ENCODE measurements at places on chromosomes 4 and X. TPM values are rescaled to one million over a fixed set of nuclear protein-coding genes. Genes with fewer than 3 reads are reported as not detected.

DNA sequence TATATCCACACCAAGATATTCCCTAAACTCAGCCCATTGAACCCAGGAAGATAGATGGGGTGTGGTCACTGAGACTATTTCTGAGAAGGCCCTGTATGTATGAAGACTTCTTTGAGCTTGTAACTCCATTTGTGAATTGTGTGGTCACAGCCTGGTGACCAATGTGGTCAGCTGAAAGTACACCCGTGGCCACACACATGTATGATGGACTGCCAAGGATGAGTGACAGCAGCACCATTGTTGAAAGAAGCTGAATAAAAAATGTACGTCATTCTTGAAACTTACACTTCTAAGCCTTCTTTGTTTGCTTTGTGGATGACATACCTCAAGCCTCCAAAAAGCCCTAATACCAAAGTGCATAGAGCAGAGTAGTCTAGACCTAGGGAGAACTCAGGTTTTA lies 581.4 kb downstream of the RAB28 start:
- no peaks in the 10 kb centered on the region for H3K4me1 ChIP-seq
- no peaks in the 10 kb centered on the region for H3K36me3 ChIP-seq
- H3K27ac ChIP-seq: no peak overlapping the region
- no peak for DNase-seq
- no peak overlapping the region for H3K4me3 ChIP-seq

- no peaks in the 10 kb centered on the region for H3K36me3 ChIP-seq
- no peak for DNase-seq
- no peaks in the 10 kb centered on the region for H3K4me1 ChIP-seq
- H3K27ac ChIP-seq: no peak overlapping the region
- no peak overlapping the region for H3K4me3 ChIP-seq
- no peaks in the 10 kb centered on the region for H3K27me3 ChIP-seq
These were observed 432.8 kb upstream of the FMR1 start for GRCh38 chrX:147478899-147479298.

- peak overlapping the region; percentile 91 for H3K27ac ChIP-seq
- no peaks in the 10 kb centered on the region for H3K27me3 ChIP-seq
- peaks cover 2% of the 10 kb centered on the region for H3K4me1 ChIP-seq
- H3K4me3 ChIP-seq: peak overlapping the region; percentile 80
- H3K36me3 ChIP-seq: no peaks in the 10 kb centered on the region
These were observed 805 bp downstream of the ATP8A1 start for GRCh38 chr4:42655921-42656678.

DNA sequence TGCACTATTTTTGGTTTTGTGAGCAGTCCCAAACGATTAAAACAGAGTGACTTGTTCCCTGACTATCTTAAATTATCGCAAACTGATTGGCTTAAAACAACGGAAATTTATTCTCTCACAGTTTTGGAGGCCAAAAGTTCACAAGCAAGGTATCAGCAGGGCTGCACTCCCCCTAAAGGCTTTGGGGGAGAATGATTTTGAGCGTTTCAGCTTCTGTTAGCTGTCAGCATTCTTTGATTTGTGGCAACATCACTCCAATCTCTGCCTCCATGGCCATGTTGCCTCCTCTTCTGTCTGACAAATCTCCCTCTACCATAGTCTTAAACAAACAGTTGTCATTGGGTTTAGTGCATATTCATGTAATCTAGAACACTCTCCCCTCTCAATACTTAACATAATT lies 459.6 kb upstream of the ATOH1 start:
- H3K27me3 ChIP-seq: no peaks in the 10 kb centered on the region
- H3K36me3 ChIP-seq: no peaks in the 10 kb centered on the region
- H3K27ac ChIP-seq: no peak overlapping the region
- no peak for DNase-seq

- H3K27ac ChIP-seq: no peak overlapping the region
- H3K27me3 ChIP-seq: no peaks in the 10 kb centered on the region
- no peaks in the 10 kb centered on the region for H3K36me3 ChIP-seq
These were observed 64.4 kb downstream of the SHROOM3 start for GRCh38 chr4:76499461-76499860.

GRCh38 chr4:82388405-82388804 lies 14.6 kb upstream of the HNRNPD start:
- H3K27me3 ChIP-seq: no peaks in the 10 kb centered on the region
- no peak for DNase-seq
- no peaks in the 10 kb centered on the region for H3K36me3 ChIP-seq
- no peak overlapping the region for H3K27ac ChIP-seq
- no peaks in the 10 kb centered on the region for H3K4me1 ChIP-seq

DNA sequence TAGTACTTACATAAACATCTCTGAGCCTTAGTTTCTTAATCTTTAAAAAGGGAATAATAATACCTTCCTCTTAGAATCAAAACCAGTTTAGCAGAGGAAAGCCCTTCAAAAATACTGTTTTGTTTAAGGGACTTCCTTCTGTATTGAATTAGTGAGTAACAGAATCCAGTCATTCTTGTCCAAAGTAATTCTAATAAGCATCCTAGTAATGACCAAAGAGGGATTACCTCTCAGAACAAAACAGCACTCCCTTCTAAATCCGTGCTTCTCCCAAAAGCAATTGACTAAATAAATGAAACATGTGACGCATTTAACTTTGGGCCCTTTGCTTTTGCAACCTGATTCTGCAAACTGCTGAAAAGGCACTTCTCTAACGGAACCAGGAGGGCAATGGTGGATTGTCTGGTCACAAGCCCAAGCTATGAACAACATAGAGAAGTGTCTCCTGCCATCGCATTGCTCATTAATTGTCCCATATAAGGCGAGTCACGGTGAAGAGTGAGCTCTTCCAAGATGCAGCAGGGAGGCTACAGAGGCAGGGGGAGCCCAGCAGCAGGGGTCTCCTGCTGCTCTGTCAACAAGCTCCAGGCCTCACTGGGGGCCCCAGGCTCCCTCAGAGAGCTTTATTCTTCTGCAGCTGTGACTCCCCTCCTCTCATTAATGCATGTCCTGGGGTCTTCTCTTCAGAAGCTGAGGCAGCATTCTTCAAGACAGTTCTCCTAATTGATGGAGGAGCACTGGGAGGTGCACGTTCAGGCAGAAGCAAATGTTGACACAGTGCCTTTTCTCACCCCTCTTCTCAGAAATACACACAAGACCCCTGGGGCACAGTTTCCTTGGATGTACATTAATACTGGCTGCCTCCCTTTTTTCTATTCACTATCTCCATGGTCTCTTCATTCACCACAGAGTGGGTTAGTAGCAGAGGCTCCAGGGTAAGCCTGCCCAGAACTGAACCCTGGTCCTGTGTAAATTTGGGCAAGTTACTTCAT lies 419.6 kb upstream of the RASGEF1B start:
- H3K4me1 ChIP-seq: no peaks in the 10 kb centered on the region
- H3K27ac ChIP-seq: no peak overlapping the region
- H3K27me3 ChIP-seq: no peaks in the 10 kb centered on the region
- DNase-seq: no peak

DNA sequence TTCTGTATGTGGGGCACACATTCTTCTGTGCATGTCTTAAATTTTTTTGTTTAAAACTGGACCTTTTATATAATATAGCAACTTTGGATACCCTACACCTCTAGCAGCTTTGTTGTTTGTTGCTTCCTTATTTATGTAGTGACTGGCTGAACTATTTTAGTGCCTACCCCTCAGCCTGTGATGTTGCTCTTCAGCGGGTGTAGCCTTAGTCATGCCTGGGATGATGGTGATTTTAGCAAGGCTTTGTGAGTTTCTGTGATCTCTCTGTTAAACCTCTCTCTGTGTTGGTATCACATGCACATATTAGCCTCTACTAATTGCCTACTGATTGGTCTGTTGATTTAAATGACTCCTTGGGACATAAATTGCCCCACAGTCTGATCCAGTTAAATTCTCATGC lies 22.8 kb downstream of the USP9X start:
- H3K4me1 ChIP-seq: peaks cover 7% of the 10 kb centered on the region
- no peak for DNase-seq
- H3K4me3 ChIP-seq: no peak overlapping the region
- no peaks in the 10 kb centered on the region for H3K36me3 ChIP-seq
- H3K27ac ChIP-seq: no peak overlapping the region
- H3K27me3 ChIP-seq: no peaks in the 10 kb centered on the region

GRCh38 chr4:100285121-100285520 lies 94.9 kb upstream of the DDIT4L start:
- H3K4me1 ChIP-seq: no peaks in the 10 kb centered on the region
- H3K4me3 ChIP-seq: no peak overlapping the region
- H3K27me3 ChIP-seq: no peaks in the 10 kb centered on the region
- no peak overlapping the region for H3K27ac ChIP-seq
- H3K36me3 ChIP-seq: no peaks in the 10 kb centered on the region

DNA sequence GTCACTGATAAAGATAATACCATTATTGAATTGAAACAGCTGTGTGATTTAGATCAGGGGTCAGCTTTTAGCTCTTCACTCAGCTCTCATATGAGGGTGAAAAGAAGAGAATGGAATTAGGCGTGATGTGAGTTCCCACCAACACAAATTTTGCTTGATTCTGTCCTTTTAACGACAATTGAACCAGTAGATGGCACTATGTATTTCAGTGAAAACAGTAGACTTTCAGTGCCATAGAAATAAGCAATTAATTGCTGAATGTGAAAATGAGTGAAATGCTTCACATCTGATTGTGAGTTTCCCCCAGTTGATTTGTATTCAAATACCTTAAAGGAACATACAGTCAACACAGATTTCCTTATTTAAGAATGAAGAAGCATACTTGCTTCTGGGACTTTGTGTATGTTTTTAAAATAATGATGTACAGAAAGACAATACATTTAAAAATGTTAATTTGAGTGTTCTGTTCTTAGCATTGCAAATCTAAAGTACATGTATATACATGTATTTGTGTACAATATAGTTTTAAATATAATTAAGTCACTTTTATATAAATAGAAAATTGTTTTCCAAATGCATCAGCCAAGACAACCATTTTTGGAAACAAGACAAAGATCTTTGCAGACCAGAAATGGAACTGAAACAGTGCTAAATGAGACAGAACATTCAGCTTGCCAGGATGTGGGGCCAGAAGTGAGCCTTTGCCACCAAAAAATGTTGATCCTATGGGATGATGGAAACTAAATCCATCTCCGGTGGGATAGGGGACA lies 178.8 kb downstream of the SNCA start:
- no peak overlapping the region for H3K4me3 ChIP-seq
- no peak overlapping the region for H3K27ac ChIP-seq
- H3K4me1 ChIP-seq: no peaks in the 10 kb centered on the region

- no peak for DNase-seq
- no peaks in the 10 kb centered on the region for H3K4me1 ChIP-seq
- H3K27ac ChIP-seq: no peak overlapping the region
These were observed 473.0 kb downstream of the SPRY1 start for GRCh38 chr4:123869286-123870215.

DNA sequence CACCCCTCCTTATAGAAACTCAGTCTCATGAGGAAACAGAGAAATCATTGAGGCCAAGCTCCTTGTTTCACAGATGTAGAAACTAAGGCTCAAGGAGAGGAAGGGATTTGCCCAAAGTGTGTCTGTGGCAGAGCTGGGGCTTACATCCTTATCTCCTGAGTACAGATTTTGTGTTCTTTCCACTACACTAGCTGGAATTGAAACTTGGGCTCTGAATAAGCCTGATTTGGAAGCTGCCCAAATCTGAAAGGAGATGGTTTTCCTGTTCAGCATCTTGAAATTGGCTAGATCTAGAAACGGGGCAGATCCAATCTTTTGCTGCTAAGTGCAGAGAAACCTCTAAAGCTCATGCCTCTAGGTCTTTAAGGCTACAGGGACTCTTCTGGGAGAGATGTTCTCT lies 24.3 kb downstream of the AWAT2 start:
- H3K27ac ChIP-seq: no peak overlapping the region
- no peak for DNase-seq
- H3K4me1 ChIP-seq: no peaks in the 10 kb centered on the region
- no peak overlapping the region for H3K4me3 ChIP-seq

DNA sequence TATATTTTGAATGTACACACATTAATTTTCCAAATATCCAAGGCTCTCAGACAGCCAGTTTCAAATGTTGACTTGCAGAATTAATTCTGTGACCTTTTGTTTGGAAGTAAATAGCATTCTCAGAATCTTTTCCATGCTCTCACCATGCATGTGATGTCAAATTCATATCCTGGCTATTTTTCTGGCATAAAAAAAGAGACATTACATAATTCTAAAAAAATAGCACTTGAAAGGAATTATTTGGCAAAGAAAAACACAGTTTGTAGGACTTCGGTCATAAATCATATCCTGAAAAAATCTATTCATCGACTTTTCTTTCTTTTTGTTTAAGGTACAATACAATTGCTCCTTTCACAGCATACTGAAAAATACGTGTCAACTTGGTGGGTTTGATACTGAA lies 111.2 kb downstream of the GLRA3 start:
- H3K27me3 ChIP-seq: no peaks in the 10 kb centered on the region
- H3K4me1 ChIP-seq: no peaks in the 10 kb centered on the region
- no peak overlapping the region for H3K4me3 ChIP-seq
- DNase-seq: no peak
- no peak overlapping the region for H3K27ac ChIP-seq
- H3K36me3 ChIP-seq: no peaks in the 10 kb centered on the region

DNA sequence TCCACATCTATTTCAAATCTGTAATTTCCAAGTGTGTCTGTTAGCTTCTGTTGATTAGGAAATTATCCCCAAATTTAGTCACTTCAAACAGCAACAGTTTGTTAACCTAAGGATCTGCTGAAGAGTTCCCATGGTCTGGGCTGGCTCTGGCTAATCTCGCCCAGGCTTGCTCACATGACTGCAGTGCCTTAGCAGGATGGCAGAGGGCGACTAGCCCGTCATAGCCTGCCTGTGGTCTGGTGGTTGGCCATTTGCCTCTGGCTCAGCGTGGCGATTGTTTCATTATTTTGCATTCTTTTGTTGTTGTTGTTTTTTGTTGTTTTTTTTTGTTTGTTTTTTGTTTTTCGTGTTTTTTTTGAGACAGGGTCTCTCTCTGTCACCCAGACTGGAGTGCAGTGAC lies 264.0 kb downstream of the TRIML1 start:
- DNase-seq: no peak
- no peaks in the 10 kb centered on the region for H3K4me1 ChIP-seq
- H3K4me3 ChIP-seq: no peak overlapping the region
- H3K27ac ChIP-seq: no peak overlapping the region
- H3K36me3 ChIP-seq: no peaks in the 10 kb centered on the region

DNA sequence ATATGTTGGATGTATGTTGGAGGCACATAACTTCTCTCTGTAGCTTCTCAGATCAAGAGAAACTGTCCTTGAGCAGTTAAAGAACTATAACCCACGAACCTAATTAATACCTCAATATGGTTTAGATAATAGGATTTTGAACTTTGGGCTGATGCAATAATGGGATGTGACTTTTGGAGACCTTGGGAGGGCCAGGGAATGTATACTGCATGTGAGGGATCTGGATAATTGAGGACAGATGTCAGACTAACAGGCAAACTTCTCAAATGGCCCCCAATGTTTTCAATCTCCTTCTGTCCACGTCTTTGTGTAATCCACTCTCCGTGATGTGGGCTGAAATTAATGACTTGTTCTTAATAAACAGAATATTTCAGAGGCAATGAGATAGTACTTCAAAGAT lies 202.2 kb upstream of the FAT4 start:
- no peaks in the 10 kb centered on the region for H3K36me3 ChIP-seq
- H3K4me1 ChIP-seq: no peaks in the 10 kb centered on the region
- no peak overlapping the region for H3K4me3 ChIP-seq
- no peak overlapping the region for H3K27ac ChIP-seq
- no peak for DNase-seq
- H3K27me3 ChIP-seq: no peaks in the 10 kb centered on the region

Gene MAGEA4
- total RNA-seq: 43.4 TPM

Gene DMRTC1
- 1.9 TPM for total RNA-seq

Gene RNF113A
- total RNA-seq: 8.8 TPM

Gene ASIC5
- total RNA-seq: not detected

Gene SORCS2
- total RNA-seq: 2.9 TPM

Gene HSFX4
- total RNA-seq: 2.4 TPM

Gene NALF2
- 3.7 TPM for total RNA-seq

Gene RTL5
- 25.6 TPM for total RNA-seq

Gene CXCL1
- total RNA-seq: 0.74 TPM

Gene PGAM4
- 0.87 TPM for total RNA-seq
